Fibroblast of upper back skin (primary cell): ENCODE measurements at places on chromosomes 2 and 18.

DNA sequence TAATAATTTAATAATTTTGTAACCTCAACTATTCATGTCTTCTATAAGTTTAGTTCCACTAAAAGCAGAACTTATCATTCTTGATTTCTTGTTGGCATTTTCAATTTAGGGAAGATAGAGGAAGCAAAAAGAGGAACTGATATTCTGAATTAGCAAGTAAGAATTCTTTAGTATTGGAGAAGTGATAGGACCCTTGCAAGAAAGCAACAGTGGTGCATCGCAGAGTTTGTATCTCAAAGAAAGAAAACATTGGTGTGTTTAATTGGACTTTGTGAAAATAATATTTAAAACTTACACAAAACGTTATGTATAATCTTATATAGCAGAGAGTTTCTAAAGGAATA, 36.5 kb upstream of the TNFRSF11A start:
- DNase-seq = no peak

GRCh38 chr2:195252018-195252417, 405.0 kb upstream of the SLC39A10 start:
- no peak for DNase-seq

DNA sequence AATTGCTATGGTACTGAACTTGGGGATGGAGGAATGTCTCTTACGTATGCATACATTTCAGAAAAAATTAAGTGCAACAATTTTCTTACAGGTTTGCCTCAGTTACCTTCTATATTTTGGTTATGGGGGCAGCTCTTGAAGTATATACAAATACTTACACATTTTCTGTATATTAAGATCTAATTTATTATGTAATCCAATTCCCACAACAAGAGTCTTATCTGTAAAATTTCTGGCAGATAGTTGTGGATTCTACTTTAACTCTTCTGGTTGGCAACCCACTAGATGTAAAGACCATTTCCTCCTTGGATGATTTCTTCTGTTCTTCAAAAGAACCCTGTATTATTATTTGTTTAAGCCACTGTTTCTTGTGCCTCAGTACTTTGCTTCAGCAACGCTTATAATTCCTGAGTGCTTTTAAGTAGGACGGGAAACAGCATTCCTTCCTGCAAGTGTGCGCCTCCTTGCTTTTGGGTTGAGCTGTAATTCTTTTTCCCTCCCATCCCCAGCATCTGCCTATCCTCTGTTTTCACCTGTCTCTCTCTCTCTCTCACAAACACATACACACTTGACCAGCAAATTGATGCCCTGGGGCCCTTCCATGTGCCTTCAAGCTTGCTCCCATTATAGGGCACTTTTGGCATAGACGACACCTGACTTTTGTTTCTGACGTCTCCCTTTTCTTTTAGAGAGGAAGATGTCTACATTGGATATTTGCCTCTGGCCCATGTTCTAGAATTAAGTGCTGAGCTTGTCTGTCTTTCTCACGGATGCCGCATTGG, 61.4 kb downstream of the ACSL3 start:
- no peak for DNase-seq

GRCh38 chr2:198490748-198491147, 686.4 kb downstream of the PLCL1 start:
- DNase-seq = peak; percentile 2

DNA sequence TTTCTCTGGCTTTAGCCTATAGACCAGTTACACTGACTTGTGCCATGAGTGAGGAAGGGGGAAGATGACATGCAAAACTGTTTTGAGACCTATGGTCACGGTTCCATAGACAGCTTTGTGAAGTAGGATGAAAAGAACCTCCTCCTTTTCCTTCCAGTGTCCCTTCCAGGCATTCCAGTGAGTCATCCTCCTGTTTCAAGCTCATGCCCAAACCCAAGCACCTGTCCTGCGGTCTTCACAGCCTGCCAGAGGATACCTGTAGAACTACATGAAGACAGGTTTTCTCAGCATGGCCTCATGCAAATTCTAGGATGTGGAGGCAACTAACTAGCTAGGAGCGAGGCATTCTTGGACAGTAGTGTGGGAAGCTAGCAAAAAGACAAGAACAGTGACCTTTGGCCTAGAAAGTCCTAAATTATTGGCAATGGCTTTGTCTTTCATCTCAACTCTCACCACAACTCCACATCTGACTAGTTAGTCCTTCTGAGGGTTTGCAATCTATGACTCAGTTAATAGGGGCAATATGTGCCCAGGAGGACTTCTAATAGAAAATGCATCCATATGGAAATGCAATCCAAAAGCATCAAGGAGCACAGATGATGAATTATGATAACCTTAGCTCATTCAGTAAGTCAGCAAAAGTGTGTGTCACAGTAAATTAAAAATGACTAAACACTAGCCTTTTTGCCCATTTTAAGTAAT, 154.7 kb downstream of the RBM43 start:
- DNase-seq = peak; percentile 46

GRCh38 chr2:75367401-75367800, 168.1 kb upstream of the TACR1 start:
- DNase-seq = no peak

- DNase-seq = no peak
Observed at GRCh38 chr2:198277181-198277580, 472.8 kb downstream of the PLCL1 start.

- no peak for DNase-seq
Observed at GRCh38 chr2:231277962-231278361, 79.5 kb downstream of the ARMC9 start.

GRCh38 chr18:69220529-69220928, 180.2 kb upstream of the DOK6 start:
- no peak for DNase-seq

DNA sequence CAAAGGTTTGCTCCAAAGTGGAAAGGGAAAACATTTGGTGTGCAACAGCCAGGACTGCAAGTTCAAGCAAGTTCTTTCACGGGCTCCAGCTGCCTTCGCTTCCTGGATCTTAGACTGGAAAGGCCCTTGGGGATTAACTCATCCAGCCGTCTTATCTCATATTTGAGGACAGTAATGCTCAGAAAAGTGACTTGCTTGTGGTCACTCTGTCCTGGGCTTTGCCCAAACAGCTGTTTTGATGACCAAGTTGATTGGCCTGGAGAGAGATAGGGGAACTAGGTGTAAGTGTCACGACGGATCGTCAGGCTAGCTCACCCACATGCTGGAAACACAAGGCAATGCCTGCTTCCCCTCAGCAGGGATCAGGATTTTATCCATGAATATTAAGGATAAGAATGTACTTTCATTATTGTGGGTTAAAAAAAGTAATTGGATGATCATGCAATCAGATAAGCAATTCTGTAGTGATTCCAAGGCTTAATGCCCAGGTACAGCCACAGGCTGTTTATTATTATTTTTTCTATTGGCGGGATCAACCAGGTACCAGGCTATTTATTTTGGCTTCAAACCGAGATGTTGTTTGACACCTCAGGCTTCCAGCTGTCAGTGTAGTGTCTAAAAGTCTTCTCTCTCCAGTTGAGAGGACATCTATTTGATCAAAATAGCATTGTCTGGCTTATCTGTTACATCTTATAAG, 162.5 kb upstream of the EPAS1 start:
- peak; percentile 70 for DNase-seq

DNA sequence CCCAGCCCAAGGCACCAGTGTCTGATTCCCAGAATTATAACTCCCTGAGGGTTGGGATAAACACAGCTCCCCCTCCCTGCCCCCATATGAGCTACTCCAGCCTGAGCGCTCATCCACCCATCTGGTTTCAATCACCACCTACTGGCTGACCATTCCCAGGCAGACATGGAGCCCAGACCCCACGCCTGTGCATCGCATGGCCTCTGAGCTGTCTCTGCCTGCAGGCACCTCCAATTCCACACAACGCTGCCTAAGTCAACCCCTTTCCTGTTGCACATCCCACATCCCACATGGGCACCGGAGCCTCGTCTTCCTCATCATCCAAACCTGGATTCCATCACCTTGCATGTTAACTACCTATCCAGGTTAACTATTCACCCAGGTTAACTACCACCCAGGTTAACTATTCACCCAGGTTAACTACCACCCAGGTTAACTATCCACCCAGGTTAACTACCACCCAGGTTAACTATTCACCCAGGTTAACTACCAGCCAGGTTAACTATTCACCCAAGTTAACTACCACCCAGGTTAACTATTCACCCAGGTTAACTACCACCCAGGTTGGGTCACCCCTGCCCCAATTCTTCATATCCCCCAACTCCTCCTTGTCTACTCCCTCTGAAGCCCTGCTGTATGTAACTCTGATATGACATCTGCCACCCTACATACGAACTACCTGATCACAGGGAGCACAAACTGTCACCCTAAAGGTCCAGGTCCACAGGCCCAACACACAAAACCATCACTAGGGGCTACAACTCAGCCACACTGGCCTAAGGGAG, 47.8 kb downstream of the TEX51 start:
- DNase-seq = peak; percentile 5

- DNase-seq = no peak
Observed at GRCh38 chr2:197710424-197711042, 5.4 kb downstream of the MARS2 start.

DNA sequence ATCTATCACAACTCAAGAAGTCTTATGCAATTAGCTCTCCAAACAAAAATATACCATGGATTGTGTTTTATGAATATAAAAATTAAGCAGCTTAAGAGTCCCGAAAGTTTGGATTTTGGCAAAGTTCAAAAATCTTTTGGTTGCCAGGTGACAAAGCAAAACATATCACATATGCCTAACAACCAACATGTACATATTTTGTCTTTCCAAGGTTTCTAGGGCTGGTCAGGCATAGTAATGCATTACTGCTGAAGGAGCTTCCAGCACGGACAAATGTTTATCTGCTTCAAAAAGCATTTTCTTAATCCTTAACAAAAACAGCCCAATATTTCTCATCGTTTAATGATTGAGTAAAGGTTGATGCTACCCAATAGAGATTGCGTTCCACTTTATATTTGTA, 1327.1 kb upstream of the ZEB2 start:
- DNase-seq = peak; percentile 8

DNA sequence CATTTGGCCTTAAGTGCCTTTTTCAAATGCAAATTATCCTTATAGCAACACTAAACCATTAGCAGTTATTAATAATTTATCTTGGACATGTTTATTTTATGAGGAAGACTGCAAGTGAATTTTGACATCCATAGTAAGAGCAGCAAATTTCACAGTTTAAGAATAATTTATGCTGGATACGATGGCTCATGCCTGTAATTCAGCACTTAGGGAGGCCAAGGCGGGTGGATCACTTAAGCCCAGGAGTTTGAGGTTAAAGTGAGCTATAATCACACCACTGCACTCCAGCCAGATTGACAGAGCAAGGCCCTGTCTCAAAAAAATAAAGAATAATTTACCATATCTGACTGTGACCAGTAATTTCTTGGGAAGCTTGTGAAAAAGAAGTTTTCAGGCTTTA, 286.2 kb downstream of the TMX3 start:
- DNase-seq = no peak

DNA sequence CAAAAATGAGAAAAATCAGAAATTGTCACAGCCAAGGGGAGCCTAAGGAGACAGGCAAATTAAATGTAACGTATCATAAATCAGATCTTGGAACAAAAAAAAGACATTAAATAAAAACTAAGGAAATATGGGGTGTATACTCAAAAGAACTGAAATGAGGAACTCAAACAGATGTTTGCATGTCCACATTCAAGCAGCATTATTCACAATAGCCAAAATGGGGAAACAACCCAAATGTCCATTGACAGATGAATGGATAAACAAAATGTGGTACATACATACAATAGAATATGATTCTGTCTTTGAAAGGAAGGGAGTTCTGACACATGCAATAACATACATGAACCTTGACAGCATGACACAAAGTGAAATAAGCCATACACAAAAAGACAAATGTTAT, 155.8 kb upstream of the KLF7 start:
- no peak for DNase-seq

DNA sequence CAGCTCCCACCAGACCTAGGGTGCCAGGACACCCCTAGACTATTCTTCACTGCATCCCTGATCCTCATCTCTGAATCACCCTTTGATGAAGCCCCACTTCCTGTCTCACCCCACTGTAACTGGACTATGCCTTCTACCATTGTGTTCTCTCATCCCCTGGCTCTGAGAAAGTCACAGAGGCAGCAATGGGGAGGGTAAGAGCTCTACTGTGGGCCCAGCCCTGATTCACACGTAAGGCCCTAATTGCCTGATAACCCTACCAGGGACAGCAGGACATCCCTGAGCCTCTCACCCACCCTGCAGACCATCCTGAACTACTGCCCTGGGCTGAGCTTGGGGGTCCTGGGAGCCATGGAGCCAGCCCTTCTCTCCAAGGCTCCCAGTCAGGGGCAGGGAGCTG, 1.5 kb upstream of the PROM2 start:
- no peak for DNase-seq

DNA sequence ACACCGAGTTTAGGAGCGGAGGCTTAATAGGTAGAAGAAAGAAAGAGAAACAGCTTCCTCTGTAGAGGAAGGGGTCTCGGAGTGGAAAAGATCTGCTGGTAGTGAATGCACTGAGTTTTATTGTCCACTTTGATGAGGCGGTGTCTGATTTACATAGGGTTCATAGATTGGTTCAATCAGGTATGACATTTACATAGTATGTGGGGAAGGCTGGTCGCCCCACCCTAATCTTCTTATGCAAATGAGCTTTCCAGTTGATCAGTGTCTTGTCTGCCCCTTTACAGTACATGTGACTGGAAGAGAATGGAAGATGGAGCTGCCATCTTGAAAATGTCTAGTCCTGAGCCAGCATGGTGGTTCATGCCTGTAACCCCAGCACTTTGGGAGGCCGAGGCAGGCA, 19.9 kb upstream of the CNOT11 start:
- DNase-seq = no peak

GRCh38 chr18:9048236-9048635, 54.3 kb upstream of the NDUFV2 start:
- DNase-seq = no peak

DNA sequence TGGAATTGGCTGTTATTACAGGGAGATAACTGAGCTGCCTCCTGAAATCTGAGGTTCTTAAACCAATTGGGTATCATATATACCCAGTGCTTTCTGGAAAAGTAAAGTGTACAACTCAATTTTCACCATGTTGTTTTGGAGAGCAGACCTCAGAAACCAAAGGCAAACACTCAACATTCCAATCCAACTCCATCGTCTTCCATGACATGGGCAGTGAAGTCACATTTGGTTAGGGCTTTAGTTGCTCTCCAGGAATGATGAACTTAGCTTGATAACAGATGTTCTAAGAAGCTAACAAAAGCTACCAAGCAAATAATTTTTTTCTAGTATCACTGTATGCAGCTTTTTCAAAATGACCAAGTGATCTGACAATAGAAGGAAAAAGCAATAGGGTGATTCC, 107.0 kb upstream of the SLC35G4 start:
- DNase-seq = peak; percentile 59

DNA sequence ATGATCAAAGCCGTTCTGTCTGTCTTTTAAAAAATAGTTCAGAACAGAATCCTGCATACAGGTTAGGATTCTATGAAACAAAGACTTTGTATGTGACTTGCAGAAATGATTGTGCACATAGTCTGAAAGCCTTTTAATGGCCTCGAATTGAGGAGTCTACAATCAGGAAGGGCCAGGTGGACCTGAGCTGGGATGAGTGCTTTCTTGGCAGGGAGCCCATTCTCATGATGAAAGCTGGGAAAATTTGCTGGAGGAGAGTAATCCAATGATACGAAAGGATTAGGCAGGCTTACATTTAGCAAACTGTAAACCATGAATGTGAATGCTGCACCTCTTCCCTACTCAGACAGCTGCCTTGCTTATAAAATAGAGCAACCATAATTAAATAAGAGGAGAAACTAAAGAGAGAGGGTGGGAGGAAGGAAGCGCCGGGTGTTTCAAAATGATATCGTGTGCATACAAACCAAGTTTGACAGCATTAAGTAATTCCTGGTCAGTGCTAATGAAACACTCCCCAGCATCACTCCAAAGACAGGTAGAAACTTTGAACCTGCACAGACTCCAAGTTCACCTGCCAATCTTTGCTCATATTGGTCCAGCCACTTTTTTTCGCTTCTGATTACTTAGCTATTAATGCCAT, 23.7 kb upstream of the CXCR4 start:
- DNase-seq = no peak
